Osteoblast (primary cell): ENCODE measurements at places on chromosomes 7 and 10. TPM values are rescaled to one million over a fixed set of nuclear protein-coding genes. Genes with fewer than 3 reads are reported as not detected.

DNA sequence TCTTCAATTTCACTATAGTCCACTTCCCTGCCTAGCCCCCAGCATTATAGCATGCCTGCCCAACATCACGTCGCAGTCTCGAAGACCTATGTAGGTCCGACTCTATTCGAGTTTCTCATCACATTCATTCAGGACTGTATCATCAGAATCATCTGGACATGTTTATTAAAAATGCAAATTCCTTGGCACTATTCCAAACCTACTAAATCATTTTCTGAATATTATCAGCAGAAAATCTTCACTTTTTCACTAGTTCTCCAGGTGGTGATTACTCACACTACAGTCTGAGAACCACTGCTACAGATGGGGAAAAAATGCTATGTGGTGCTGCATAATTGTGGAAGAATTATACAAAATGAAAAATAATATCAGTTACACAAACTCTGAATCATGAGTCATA is 29.3 kb upstream of the ETV1 start:
- no peak for DNase-seq

- DNase-seq: peak; percentile 47
These were observed 643 bp downstream of the KAT6B start for GRCh38 chr10:74827045-74827441.

DNA sequence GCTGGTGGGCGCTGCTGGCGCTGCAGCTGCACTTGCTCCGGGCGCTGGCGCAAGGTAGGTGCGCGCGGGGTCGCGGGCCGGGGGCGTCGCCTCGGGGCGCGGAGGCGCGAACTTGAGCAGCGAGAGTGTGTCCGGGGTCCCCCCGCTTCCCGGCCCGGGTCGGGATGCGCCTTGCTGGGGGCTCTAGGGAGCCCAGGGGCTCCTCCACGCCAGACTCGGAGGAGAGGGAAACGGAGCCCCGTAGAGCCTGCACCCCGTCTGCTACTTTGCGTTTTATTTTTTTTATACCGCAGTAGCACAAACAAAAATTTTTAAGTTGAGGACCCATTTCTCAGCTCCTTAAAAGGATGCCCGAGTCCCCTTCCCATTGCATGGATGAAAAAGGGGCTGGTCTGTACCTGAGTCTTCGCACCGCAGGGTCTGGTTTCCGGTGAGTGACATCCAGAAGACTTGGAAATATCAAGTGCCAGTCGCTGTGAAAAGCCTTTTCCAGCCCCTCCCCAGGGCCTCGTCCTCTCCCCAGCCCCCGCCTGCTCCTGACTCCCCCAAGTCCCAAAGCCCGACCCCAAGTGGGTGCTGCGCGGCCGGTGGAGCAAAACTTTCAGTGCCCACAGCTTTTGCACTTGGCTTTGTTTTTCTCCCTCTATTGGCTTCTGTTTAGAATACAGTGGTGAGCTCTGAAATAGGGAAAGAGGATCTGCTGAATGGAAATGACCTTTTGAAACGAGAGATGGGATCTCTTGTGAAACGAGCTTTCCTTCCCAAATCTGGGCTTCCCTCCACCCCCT is 973 bp downstream of the SDK1 start:
- DNase-seq: no peak

GRCh38 chr7:51135576-51135975 is 181.0 kb downstream of the COBL start:
- DNase-seq: no peak

DNA sequence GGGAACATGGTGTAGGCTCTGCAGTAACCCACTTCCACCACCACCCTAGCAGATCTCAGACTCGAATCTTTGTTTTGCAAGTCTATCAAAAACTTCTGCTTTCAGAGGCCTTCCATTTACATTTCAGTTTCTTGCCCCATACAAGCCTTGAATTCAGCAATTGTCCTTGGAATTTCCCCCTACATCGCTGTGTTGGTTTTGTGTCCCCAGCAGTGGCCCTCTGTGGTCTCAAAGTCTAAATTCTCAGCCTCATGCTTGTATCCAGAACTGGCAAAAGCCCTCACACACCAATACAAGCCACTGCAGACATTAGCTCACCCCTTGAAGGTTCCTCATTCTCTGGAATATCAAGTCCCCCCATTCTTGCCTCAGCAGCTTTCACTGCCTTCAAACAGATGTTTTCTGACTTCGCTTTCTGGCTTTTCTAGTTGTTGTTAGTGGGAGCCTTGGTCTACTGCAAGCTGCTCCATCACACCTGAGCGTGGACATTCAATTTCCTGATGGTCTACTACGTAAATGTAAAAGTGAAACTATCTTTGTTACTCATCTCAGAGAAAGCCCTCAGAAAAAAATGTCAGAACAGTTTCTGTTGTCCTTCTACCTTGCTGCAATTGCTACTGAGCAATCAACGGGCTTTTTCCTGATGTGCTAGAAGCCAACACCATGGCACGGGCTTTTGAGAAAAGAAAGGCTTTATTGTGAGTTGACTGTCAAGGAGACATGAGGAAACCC is 1.8 kb upstream of the NUB1 start:
- DNase-seq: no peak

SMURF1 gene
- total RNA-seq: 20.6 and 23.5 TPM in 2 replicates

SLC35G1 gene
- 5.4 and 7.4 TPM in 2 replicates for total RNA-seq

DDC gene
- total RNA-seq: not detected in 2 replicates

- peak; percentile 99 for DNase-seq
These were observed 9.8 kb downstream of the SAP25 start for GRCh38 chr7:100563809-100564400.

PLAC9 gene
- 17.1 and 19.2 TPM in 2 replicates for total RNA-seq

DNA sequence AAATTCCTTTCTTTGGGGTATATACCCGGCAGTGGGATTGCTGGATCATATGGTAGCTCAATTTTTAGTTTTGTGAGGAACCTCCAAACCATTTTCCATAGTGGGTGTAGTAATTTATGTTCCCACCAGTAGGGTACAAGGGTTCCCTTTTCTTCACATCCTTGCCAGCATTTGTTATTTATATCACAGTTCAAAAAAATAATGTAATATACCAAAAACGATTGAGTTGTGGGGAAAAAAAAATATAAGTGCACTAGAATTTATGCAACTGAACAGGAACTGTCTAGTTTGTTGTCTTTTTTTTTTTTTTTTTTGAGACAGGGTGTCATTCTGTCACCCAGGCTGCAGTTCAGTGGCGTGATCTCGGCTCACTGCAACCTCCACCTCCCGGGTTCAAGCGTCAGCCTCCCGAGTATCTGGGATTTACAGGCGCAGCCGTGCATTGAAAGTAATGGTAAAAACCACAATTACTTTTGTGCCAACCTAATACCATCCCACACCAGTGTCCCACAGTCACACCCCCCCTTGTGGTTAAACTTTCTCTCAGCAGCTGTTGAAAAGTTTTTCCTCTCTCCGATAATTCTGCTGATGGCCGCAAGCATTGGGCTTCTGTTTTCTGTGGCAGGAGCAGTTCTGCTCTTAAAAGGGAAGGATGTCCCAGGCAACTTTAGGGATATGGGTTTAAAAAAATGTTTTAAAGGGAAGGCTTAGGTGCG is 6.8 kb upstream of the LAT2 start:
- DNase-seq: peak; percentile 91

CYP3A5 gene
- under 0.01 TPM in 2 replicates for total RNA-seq

DNA sequence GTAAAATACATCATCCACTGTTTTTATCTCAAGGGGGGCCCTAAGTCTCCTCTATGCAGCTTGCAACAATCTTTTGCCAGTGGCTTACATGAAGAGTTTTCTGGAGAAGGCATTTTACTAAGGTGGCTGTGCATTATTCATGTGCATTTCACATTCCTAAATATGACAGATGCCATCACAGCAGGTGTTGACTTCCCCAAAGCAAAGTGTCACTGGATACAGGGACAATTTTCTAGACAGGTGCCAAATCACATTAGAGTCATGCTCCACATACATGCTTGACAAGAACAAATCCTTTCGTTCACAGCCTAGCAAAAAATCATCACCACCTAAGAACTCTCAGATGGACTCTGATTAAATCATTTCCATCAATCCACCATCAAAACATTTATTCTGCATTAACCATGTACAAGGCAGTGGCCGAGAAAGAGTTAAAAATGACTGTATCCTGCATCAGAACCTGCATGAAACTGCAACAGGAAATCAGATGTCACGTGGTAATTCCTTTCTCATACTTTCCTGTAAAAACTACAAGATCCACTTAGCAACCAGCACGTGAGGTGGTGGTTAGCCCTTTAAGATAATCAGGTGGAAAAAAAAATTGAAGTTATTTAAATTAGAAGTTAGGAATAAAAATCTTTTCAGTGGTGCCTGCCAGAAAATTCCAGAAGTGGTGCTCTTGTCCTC is 88.2 kb upstream of the AFAP1L2 start:
- no peak for DNase-seq

- DNase-seq: no peak
These were observed 7.8 kb upstream of the LFNG start for GRCh38 chr7:2511769-2512168.

GRCh38 chr10:128631801-128632241 is 505.6 kb upstream of the MKI67 start:
- DNase-seq: no peak

NXPH1 gene
- total RNA-seq: not detected in 2 replicates

- DNase-seq: no peak
These were observed 2.0 kb upstream of the KMT2E start for GRCh38 chr7:105011831-105012502.

TFR2 gene
- total RNA-seq: under 0.01 and 0.29 TPM in 2 replicates

GRCh38 chr7:106060394-106060920 is 51.7 kb downstream of the SYPL1 start:
- DNase-seq: no peak

VWDE gene
- total RNA-seq: under 0.01 TPM in 1 of 2 replicates, not detected in the other

HOXA10 gene
- total RNA-seq: 32.1 and 43.1 TPM in 2 replicates

DNA sequence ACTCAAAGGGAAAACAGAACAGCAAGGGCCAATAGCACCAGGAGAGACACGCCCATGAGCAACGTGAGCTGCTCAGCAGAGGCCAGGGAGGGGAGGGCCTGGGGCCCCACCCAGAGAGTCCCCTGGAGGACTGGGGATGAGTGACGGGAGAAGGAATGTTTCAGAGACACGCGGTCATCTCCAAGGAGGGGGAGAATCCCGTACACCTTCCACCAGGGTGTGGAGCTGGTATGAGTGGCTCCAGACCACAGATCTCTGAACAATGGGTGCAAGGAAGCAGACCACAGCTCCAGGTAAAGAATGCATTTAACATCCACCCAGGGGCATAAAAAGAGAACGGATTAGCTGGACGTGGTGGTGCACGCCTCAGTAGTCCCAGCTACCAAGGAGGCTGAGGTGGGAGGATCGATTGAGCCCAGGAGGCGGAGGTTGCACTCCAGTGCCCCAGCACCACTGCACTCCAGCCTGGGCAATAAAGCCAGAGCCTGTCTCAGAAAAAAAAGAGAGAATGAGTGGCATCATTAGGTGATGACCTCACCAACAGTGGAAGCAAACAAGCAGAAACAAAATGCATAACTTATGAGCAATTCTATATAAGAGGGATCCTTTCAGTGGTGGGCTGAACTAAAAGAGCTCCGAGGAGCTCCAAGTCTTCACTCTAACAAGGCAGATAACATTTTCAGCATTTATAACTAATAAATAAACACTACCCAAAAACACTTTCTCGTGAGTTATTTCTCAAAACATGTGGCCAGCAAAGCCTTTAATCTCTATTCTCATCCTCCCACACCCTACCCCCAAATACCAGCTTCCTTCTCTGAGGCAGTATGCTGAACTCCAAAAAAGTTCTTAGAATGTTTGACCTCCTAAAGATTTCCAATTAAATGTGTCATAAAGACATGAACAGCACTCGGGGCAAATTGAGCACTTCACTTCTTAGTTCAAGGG is 12.5 kb downstream of the PSAP start:
- peak; percentile 55 for DNase-seq

SEPTIN7 gene
- 178 and 191 TPM in 2 replicates for total RNA-seq

TMEM270 gene
- not detected in 2 replicates for total RNA-seq

DNA sequence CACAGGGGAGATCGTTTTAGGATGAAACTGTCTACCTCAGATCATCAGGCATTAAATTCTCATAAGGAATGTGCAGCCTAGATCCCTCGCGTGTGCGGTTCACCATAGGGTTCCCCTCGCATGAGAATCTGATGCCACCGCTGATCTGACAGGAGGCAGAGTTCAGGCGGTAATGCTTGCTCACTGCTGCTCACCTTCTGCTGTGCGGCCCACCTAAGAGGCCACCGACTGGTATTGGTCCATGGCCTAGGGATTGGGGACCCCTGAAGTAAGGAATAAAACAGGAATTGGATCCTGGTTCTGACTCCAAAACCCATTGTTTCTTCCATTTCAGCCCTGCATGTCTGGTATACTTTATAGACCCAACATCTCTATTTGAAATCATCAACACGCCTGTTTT is 4.1 kb downstream of the NOD1 start:
- DNase-seq: no peak

TRIP6 gene
- total RNA-seq: 115 TPM in 2 replicates

CALHM3 gene
- not detected in 2 replicates for total RNA-seq

ASZ1 gene
- total RNA-seq: not detected in 2 replicates

- DNase-seq: peak; percentile 95
These were observed 9.3 kb upstream of the SPOCK2 start for GRCh38 chr10:72097448-72098300.

- DNase-seq: no peak
These were observed 666.0 kb downstream of the SUGCT start for GRCh38 chr7:40800771-40801170.
